Caudate nucleus (tissue), 63 donors: ENCODE measurements at places on chromosomes 2 and 18.

GRCh38 chr18:44713435-44713834 is 32.7 kb downstream of the SETBP1 start:
- no peak for DNase-seq

DNA sequence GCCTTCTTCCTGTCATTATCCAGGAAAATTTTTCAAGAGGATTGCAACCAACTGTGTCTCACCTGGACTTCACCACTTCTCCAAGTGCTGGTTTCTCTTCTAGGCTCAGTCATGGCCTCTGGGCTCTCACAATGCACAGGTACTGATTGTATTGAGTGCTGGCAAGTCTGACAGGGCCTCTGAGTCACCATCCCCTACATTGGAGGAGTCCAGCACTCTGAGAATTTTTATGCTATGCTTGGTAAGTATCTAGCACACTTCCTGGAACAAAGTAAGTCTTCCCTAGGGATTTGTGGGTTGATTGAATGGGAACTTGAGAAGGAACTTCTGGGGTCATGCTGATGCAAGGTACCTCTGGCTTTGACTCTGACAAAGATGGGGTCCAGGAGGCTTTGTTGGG is 147.2 kb upstream of the CELF4 start:
- no peak for DNase-seq

DNA sequence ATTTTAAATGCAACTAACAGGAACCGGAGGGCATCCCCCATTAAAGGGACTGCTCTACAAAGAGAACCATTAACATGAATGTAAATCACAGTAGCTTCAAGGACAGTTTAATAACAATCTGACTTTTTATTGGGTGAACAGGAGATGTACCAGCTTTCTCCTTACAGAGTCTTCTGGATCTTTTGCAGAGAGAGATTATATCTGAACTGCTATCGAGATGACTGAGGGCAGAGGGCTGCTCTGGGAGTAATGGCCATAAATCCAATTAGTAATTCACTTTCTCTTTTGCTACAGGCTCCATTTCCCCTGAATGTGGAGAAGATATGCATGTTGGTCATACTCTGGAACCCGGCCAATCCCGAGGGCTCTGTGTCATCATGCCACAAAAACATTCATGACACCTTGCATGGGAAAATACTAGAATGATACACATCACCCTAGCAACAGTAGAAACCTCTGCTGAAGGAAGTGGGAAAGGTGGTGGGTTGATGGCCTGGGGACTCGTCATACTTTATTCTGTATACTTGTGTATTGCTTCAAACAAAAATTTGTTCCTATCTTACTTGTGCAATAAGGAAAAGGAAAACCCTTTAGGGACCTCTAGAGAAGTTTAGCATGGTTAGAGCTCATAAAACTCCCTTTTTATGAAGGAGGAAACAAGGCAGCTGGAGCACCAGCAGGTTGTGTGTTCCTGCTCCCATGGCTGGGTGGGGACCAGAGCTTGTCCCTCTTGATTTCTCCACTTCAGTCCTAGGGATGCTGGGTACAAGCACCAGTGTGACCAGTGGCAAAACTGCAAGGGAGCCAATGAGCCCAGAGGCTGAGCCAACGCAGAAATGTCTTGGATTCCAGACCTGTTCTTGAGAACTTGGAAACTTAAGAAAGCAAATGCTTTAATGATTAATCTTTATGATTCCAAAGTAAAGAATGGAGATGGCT is 26.0 kb downstream of the CTAGE1 start:
- no peak for DNase-seq

GRCh38 chr2:8535821-8536685 is 145.8 kb upstream of the ID2 start:
- no peak for DNase-seq

DNA sequence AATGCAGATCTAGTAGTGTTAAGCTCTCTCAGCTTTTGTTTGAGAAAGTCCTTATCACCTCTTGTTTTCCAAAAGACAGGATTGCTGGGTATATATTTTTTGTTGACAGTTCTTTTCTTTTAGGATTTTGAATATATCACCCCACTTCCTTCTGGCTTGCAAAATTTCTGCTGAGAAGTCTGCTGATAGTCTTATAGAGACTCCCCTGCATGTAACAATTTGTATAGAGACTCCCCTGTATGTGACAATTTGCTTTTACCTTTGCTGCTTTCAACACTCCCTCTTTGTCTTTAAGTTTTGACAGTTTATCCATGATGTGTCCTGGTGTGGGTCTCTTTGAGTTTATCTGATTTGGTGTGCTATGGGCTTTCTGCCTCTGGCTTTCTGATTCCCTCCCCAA is 115.0 kb upstream of the CCDC85A start:
- DNase-seq: no peak

DNA sequence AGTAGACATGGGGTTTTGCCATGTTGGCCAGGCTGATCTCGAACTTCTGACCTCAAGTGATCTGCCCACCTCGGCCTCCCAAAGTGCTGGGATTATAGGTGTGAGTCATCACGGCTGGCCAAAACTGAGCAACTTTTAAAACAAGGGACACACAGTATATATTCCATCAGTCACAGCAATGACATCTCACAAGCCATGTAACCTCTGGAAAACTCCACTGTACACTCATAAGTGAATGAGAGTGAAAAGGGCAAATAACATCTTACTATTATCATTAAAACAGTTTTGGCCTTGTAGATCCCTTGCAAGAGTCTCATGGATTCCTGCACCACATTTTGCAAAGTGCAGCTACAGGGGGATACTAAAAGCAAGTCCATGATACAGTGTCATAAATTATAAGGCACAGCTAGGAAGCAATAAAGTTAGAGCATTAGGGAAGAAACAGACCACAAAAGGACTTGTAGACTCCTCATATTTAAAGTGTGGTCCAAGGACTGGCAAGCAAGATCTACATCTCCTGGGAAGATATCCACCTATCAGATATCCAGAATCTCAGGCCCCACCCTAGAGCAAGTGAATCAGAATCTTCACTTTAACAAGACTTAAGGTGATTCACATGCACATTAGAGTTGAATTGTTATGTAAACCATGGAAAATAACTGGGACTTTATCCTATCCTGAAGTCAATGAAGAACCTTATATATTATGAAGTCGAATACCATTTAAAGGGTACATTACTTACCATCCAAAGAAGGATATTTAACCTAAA is 5.7 kb downstream of the SMC6 start:
- DNase-seq: no peak

DNA sequence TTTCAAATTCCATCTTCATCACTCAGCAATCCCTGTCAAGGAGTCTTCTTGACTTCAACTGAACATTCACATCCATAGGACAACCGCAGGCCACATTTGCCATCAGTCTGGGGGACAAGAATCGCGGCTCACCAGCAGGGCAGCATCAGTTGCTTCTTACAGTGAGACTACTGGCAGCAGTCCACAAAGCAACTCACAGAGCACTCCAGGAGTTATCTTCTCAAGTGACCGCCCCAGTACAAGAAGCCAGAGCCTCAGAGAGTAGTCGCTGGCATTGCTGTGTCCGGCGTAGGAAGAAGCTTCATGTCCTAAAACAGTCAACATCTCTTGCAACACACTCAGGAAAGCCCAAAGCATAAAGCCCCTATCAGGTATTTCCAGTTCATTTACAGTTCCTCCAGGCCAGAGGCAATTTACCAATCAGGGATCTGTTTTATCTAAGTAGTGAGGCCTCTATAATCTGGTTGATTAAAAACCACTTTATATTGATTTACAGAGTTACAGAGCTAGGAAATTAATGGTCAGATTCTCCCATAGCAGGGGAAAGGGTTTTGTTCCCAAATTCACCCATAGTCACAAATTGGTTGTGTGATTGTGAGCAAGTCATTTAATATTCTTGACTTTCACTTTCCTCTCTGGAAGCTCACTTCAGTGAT is 177.3 kb downstream of the NBAS start:
- DNase-seq: no peak

- DNase-seq: no peak
Measured at GRCh38 chr2:231514951-231515297, 15.3 kb downstream of the NMUR1 start.

DNA sequence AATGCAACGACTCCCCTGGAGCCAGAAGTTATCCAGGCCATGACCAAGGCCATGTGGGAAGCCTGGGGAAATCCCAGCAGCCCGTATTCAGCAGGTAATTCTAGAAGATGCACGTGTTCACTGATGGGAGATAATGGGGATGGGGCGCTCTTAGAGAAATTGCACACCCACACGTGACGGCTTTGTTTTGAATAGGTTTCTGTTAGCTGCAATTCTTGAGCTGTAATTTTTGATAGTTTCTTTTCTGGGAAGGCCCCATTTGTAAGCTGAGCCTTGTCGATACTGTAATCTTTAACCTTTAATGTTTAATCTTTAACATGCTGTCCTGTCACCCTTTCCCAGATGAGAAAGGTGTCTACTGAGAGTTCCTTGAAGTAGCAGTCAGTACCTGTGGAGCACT is 3.6 kb downstream of the SCLY start:
- DNase-seq: no peak

- no peak for DNase-seq
Measured at GRCh38 chr2:190791976-190792575, 88.5 kb upstream of the GLS start.

DNA sequence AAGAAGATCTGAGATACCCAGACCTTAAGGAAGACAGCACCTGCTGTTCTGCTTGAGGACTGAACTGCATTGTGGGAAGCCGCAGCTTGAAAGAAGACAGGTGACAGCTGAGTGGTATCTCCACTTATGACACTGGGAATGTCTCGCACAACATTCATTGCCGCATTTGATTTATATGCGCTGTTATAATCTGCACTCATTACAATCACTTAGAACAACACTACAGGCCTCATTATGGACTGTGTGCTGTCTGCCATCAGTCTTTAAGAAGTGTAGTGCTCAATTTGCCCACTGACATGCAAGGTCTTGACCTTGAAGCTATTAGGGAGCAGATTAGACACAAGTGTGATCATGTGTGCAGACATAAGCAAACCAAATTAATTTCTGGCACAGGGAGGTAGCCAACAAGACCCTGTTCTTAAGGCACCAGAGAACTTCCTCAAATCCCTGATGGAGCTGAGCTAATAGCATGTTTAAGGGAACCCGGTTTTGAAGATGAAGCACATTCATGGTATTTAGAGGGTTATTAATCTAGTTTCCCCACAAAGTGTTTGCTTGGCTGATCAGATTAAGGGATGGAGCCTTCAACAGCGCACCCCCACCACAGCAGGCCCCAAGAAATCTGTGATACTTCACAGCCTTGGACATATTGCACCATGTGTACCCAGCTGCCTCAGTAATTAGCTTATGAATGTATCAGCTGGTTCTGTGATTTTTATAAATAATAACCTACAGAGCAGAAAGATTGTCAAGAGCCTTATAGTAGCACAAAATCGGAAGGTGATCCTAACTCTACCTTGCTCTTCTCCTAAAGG is 146.8 kb downstream of the SATB2 start:
- no peak for DNase-seq

DNA sequence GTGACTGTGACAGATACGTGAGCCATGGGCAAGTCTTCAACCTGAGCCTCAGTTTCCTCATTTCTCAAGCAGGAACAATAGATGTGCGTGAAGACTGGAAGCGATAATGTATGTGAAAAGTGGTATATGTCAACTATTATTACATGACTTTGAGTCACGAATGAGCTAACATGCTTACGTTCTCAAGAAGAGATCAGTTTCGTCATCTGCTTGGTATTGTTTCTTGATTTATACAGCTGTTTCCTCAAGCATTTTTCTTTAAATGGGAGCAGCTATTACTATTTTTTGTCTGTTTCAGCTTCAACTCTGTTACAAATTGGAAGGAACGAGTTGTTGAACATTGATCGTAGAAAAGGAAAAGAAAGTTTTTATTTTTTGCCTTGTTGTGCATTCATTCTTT is 48.5 kb upstream of the THOC1 start:
- no peak for DNase-seq

DNA sequence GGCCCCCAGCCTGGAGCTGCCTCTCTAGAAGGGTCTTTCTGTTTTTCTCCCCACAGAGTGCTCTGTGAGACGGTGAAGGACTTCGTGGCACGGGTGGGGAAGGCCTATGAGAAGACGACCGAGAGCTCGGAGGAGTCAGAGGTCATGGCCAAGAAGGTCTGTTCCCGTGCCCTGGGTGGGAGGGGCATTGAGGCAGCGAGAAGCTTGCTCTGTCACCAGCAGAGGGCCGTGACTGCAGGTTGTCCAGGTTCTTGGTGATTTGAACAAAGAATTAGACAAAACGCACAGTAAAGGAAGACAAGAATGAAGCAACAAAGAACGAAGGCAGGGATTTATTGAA is 93.9 kb downstream of the DGKD start:
- DNase-seq: no peak

GRCh38 chr2:19408592-19408991 is 50.2 kb upstream of the OSR1 start:
- DNase-seq: no peak

DNA sequence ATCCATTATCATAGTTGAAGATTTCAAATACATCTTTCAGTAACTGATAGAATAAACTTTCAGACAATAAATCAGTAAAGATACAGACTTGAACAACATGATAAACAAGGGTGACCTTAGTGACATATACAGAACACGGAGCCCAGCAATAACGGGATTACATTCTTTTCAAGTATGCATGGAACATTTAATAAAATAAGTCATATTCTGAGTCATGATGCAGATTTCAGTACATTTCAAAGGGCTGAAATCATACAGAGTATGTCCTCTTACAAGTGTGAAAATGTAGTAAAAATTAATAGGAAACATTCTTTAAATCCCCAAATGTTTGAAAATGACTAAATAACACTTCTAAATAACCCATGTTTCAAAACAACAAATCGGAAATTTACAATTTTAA is 17.2 kb upstream of the KLHL29 start:
- no peak for DNase-seq
